ENCODE measurements at places on chromosomes 16 and 17.
A peak's percentile ranks its signal among the peaks of the same experiment; 100 is the strongest.

DNA sequence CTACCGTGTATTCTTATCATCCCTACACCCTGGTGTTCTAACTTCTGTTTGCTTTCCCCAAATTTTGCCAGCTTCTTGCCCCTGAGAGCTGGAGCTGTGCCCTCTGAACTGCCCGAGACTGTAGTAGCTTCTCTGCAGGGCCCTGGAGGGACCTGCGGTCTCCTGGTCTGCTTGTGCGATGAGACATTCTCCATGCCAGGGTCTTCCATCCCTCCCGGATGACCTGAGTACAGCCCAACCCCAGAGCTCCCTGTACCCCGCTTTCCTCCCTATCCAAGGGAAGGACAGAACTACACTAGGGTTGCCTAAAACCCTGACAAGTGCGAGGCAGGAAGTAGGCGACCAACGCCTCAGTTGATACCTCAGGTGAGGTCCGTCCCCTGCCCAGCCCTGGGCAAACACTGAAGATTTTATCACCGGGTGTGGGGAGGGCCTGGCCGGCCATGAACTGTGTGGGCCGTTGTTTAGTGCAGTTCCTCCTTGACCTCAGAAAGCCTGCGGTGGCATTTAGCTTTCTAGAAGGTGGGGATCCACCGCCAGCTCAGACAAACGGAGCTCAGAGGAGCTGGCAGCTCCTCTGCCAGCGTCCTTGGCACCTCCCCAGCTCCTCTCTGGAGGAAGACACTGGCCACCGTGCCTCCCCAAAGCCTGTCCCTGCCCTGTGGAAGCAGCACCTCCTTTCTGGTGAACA is 13.7 kb downstream of the CANT1 start:
- DNase-seq: no peak

- no peak for DNase-seq
These were observed 39.0 kb downstream of the GRB2 start for GRCh38 chr17:75366432-75366831.

GRCh38 chr17:69188064-69188463 is 40.6 kb downstream of the ABCA10 start:
- DNase-seq: no peak

- DNase-seq: no peak
These were observed 479.0 kb upstream of the SALL1 start for GRCh38 chr16:51630076-51630475.

- no peak for DNase-seq
These were observed 1.4 kb downstream of the SOST start for GRCh38 chr17:43757171-43757660.

DNA sequence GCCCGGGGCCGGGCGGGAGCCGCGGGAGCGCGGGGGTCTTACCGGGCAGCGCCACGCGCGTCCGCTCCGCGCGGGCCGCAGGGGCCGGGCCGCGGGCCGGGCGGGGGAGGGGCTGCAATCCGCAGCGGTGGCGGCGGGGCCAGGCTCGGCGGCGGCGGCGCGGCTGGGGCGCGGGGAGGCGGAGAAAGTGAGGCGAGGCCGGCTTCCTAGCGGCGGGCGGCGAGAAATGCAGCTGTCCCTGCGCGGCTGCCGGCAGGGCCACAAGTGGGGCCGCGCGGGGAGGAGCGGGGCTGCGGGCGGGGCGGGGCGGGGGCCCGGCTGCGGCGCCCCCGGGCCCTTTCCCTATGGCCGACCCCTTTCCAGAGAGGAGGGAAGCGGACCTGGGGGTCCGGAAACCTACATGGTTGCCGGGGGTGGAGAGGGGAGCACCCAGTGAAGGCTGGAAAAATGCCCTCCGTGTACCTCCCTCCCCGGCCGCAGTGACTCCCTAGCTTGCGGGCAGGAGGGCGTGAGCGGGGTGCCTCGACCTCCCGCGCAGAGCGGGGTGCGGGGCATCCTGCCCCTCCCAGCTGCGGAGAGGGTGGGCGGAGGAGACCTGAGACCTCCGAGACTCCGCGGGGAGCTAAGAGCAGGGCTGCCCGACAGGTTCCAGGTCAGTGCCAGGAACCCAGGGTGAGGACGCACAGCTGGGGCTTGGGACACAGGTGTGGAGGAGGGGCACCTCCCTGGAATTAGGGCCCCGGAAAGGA is at the start of gene CUEDC1:
Gene CUEDC1, minus strand, starts transcription at position 230 of the 749 bp plus-strand sequence. CDS start 69,848 bp downstream, outside the sequence.
- peak; percentile 75 for DNase-seq

DNA sequence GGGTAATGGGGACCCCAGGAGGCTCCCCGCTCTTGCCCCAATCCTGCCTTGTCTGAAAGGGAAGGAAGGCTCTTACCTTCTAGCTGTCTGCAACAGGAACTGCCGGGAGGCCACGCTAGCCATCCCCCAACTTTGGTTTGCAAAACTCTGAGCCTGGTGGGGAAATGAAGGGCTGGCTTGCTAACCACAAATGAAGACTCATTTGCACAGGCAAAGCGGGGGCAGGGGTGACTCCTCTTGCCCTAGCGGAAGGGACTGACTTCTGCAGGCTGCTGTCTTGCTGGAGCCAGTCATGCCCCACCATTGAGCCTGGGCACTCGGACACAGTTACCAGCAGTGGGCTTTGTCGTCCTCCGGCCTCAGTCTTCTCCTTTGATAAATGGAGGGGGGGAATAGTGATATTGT is 52.6 kb downstream of the PLCG2 start:
- peak; percentile 32 for DNase-seq

DNA sequence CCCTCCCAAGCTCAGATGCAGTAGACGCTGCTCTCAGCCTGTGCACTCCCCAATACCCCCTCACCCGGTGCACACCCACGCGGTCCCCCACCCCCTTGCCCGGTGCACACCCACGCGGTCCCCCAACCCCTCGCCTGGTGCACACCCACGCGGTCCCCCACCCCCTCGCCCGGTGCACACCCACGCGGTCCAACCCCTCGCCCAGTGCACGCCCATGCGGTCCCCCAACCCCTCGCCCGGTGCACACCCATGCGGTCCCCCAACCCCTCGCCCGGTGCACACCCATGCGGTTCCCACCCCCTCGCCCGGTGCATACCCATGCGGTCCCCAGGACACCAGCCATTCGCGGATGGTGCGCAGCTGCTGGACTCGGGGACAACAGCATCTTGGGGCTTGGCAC is 19.9 kb upstream of the CYTH1 start:
- DNase-seq: no peak

GRCh38 chr16:29254676-29255495 is 151.6 kb downstream of the NPIPB11 start:
- DNase-seq: no peak

DNA sequence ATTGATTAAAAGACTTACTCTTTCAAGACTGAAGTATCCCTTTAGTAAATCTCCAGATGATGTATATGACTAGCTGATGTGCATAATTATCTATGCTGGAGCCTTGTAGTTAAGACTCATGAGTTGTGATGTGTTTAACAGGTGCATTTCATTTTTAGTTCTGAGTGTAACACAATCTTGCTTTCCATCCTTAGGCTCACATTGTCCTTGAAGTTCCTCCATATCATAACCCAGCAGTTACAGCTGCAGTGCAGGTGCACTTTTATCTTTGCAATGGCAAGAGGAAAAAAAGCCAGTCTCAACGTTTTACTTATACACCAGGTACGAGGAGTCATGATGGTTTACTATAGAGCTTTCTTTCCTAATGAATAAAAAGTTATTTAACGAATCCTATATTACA is 52.9 kb downstream of the ESRP2 start:
- no peak for DNase-seq

DNA sequence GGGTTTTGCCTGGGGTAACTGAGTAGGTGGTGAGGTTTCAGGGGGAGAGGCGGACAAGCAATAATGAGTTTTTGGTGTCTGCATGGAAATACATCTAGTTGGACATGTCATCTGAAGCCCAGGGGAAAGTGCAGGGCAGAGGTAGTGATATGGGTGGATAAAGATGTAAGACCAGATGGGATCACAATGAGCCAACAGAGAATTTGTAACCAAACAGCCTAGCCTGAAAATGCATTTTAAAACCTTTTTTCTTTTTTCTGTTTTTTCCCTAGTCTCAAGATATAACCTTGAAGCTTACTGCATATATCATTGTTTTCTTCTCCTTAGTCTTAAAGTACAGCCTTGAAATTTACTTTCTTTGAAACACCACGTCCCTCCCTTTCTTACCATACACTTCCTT is 3.7 kb upstream of the ZNF19 start:
- DNase-seq: no peak

- no peak for DNase-seq
These were observed 35.3 kb downstream of the CUEDC1 start for GRCh38 chr17:57919918-57920317.

DNA sequence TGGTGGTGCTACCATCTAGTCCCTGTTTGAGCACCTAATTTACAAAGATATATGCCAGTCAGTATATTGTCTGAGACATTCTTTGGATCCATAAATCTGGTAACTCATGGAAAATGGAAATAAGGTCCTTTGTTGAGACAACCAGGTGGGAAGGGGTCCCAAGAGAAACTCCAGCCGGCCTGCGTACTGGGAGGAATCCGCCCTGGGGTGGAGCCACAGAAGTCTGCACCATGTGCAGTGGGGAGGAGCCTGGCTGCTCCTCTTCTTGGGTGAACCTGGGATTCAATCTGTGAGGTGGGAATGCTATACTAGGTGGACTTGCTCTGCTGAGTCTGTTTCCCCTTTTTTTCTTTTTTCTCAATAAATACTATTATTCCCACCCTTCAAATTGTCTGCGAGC is 339.2 kb upstream of the TNRC6C start:
- no peak for DNase-seq

GRCh38 chr17:16085066-16085699 is 85.6 kb downstream of the TTC19 start:
- DNase-seq: peak; percentile 14

GRCh38 chr16:13936596-13937081 is 16.7 kb downstream of the ERCC4 start:
- peak; percentile 10 for DNase-seq

GRCh38 chr16:50441486-50442157 is 72.8 kb upstream of the BRD7 start:
- DNase-seq: no peak

DNA sequence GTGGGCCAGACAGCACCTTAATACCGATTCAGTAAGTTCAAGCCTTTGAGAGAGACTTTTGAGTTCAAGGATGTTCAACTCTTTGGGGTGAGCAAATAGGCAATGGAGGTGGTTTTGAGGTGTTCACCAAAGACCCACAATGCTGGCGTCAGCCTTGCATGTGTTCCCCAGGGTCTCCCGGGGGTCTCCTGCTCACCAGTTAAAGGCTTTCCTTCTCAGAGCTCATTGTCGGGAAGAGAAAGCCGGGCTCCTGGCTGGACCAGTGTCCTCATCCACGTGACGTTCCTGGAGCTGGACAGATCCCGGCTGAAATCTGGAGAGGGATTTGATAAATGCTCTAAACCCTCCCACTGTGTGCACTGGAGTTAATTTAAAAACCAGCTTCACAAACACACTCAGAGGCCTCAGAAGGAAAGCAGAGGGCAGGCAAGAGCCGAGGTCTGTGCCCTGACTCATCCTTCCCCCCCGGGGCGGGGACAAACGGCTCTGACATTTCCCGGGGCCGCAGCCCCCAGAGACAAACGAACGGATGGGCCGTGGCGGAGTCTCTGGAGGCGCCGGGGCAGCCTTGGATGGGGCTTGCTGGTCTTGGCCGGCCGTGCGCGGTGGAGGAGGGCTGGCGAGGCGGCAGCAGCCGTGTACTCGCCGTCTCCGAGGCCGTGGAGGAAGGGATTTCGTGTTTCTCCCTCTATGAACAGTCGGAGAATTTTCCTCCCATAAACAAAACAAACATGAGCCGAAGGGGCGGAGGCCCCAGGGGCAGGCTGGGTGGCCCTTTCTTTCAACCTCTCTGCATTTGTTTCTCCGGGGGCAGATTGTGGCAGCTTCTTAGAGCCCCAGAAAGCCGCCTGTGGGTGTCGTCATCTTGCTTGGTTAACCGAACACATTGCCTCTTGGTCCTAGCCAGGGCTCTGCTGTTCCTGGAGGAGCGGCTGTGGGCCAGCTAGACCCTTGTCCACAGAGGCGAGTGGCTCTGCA is 94.2 kb downstream of the NTN1 start:
- DNase-seq: peak; percentile 6

- DNase-seq: no peak
These were observed 5.1 kb upstream of the CX3CL1 start for GRCh38 chr16:57367116-57367752.

GRCh38 chr17:4667166-4667565 is 25.7 kb upstream of the ALOX15 start:
- DNase-seq: no peak

DNA sequence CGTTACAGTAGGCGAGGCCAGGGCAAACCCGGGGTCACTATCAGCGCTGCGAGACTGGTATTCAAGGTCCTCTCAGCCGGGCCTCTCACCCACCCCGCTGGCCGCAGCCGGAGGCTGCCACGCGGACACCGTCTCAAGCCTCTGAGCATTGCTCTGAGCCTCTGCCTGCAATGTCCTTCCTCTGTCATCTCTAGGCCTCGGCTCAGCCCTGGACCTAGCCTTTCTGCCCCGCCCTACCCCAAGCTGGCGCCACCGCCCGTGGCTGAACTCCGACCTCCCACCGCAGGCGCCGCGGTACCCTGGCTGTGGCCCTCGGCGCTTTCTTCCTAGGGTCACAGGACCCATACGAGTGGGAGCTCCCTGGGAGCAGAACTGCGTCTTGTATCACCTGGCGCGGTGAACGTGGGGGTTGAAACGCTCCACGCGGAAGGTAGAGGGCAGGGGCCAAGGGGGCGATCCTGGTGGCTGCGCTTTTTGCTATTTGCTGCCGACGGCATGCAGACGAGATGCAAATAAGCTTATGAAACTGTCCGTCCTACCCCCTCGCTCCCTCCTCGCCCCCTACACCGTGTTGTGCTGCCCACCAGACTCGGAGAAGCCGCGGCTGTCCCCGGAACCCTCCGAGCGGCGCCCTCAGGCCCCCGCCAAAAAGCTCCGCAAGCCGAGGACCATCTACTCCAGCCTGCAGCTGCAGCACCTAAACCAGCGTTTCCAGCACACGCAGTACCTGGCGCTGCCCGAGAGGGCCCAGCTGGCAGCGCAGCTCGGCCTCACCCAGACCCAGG is 3.7 kb downstream of the DLX4 start:
- no peak for DNase-seq

- DNase-seq: no peak
These were observed 8.0 kb upstream of the WWOX start for GRCh38 chr16:78091419-78091818.

DNA sequence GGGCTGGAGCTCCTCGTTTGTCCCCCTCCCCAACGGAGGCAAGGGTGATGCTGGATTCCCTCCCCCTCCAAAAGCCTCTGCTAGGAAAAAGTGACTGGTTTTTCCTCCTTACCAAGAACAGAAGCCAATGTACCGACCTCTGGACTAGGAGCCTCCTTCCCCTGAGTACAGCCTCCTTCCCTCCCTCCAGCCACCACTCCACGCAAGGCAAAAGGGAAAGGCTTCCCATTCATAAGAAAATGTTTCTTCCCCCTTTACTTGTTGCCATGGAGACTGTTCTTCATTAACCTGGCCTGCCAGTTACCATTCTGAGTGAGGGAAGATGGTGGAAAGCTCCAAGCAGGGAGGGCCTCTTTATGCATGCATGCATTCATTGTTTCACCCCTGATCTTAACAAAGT is 4.3 kb upstream of the PIMREG start:
- DNase-seq: no peak

DNA sequence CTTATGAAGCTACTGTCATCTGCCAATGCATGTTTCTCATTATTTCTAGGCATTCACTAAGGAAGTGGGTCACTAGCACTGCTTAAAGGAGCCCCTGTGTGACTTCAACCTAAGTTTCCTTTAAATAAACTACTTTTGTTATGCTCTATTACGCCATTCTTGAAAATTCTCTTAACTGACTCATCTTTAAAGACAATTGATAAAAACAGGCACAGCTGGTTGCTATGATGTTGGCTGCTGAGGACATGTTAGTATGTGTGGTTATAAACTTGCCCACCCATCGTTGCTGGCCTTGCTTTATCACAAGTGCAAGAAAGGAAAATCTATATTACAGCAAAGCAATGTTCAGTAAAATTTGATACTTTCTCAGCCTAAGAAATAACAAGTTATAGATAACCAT is 75.8 kb upstream of the CNTNAP4 start:
- DNase-seq: no peak
